Stimulated activated CD8-positive, alpha-beta memory T cell treated with anti-CD3 and anti-CD28 coated beads, Interleukin-4, amount 100 ng/mL, for 48 hours (primary cell): ENCODE measurements at places on chromosomes 12 and 14.

- DNase-seq, result no peak
These were observed 246.3 kb downstream of the RGS6 start for GRCh38 chr14:72178517-72178916.

DNA sequence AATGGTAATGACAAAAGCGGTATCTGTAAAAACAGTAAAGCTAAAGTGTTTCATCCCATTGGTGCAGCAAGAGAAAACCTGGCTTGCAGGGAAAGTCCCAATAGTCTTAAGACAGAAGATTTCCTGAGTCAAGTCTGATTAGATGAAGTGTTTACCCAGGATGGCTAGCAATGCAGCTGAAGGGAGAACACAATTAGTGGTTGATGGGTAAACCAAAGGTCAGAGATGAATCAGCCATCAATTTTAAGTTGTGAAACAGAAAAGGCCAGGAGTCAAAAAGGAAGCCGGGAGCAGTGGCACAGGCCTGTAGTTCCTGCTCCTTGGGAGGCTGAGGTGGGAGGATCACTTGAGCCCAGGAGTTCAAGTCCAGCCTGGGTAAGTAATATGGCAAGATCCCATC, 52.6 kb downstream of the SEC23A start:
- DNase-seq, result no peak

DNA sequence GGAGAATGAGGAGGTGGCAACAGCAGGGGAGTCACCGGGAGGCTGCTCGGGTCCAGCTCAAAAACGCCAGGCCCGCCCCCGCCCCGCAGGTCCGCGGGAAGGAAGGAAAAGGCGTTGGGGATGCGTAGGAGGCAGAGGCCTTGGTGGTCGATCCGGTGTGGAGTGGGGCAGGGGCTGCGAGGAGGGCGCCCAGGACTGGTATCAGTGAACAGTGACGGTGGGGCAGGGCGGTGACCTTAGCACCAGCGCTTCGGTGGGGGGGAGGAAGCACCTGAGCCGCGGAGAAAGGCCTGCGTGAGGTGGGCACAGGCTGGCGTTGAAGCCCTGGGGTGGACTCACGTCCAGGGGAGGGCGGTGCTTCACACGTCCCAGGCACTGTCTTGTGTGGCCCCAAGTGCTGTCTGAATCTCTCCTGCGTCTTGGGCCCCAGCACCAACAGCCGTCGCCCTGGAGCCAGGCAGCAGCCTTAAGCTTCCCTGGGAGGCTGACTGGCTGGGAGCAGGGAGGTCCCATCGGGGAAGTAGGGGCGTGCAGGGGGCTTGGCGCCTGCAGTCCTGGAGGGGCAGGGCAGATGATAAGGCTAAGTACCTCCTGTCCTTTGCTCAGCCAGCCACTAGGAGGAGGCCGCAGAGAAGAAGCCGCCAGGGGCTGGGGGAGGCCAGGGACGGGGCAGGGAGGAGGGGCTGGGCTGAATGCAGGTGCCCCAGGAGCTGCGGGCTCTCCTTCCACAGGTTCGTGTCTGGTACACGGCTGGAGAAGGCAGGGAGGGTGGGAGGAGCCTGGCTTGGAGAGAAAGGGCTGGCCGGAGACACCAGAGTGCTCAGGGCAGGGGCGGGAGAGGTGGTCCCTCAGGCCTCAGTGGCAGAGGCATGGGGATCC, 26.5 kb downstream of the ZBTB42 start:
- peak; percentile 65 for DNase-seq

DNA sequence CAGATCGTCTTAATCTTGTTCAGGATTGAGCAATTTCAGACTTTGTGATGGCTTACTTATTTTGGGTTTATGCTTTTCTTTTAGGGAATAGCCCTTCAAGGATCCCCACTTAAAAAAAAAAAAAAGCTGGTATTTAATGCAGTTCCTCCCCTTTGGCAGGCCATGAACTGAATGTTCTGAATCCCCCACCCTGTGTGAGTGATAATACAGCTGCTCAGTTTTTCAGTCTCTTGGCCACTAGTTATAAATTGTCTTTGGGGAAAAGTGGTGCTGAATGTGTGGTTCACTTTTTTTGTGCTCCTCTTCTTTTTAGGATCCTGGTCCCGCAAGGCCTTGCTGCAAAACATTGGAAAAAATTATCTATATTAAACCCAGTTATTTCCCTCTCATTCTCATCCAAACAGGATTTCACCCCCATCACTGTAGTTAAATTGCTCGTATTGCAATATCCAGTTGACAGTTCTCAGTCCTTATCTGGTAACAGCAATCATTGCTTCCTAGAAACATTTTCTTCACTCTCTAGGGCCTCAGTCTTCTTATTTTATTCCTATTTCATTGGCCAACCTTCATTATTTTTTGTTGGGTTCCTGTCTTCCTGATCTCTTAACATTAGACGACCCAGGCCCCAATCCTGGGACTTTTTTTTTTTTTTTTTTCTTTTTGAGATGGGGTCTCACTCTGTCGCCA, 73.1 kb upstream of the PAWR start:
- DNase-seq, result no peak

DNA sequence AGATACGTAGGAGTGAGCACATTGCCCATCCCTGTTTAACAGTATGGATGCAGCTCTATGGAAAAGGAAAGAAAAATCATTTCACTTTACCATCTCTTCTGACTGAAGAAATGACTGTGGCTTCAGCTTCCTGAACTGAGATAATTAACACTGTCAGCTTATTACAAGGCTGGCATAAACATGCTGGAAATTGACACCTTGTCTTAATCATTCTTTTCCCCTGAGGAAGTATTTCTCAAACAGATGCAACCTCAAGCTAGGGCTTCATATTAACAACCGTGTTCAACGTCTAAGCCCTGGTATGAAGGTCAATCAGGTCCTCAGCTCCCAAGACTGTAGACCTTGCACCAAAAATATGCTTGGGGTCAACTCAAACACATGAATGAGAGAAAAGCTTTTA, 25.0 kb downstream of the RERG start:
- DNase-seq, result no peak

DNA sequence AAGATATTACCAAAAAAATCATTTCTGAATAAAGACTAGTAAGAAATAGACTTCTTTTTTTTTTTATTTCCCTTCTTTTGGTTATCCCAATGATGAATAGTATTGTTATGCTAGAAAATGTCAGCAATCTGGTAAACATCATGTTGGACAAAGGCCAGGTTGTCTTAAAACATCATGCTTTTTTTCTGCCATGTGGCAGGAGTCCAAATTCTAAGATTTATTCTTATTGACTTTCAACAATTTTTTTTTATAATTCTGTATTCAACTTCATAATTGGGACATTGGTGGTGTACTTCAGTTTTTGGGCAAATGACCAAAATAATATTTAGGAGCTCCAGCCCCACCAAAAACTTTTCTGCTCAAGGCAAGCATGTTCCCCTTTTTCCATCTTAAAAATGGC, 10.5 kb downstream of the DCN start:
- DNase-seq, result no peak

GRCh38 chr12:27965411-27965810, 7.1 kb downstream of the PTHLH start:
- DNase-seq, result no peak

- DNase-seq, result no peak
These were observed 59.6 kb downstream of the PRKCH start for GRCh38 chr14:61380984-61381383.

GRCh38 chr12:57611827-57612710, 834 bp downstream of the ARHGEF25 start:
- no peak for DNase-seq

GRCh38 chr14:106024983-106025604, 498.7 kb downstream of the TMEM121 start:
- DNase-seq, result peak; percentile 52

DNA sequence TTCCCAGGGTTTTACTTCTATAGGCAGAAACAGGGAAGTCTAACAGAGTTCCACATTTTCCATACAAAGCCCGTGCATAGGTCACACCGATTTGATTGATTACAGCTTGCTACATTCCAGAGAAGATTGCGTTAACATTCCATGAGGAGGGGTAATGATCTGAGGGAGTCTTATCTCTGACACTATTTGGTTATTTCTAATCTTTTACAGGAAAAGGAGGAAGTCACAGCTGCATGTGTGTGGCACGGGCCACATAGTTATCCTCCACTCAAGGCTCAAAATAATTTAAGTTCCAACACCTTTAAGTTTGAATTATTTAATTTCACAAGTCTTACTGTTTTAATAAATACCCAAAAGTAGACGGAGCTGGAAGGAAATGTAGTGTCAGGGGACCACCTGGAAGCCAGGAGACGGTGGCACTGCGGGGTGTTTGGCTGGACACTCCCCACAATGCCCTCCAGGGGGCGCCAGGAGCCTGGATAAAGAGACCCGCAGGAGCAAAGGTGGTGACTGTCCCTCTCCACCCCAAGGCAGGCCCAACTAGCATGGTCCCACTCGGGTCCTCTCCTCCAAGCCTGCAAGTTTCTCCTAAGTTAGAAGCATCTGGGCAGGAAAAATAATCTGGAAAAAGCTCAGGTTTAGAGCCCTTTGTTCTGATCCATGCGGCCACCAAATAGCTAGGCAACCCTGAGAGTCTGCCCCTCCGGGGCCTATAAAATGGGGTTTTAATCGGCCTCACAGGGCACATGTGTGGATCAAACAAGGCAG, 20.2 kb downstream of the KRT8 start:
- peak; percentile 93 for DNase-seq

DNA sequence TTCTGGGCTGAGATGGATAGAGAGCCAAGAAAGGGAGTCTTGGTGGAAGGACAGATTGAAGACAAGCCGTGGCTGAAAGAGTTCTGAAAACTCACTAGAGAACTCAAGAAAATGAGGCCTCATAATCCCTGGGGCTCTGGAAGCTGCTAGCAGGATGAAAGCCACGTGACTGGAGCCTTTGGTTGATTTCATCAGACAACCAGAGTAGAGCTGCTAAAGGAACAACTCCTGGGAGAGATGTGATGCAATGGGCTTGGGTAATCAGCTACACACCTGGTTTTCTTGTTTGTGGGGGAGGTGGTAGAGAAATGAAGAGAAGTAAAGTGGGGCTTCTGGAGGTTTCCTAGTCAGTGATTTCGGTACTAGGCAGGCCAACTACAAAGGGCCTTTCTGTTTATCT, 13.4 kb downstream of the CSRNP2 start:
- DNase-seq, result no peak

GRCh38 chr14:22386924-22387775, 201.9 kb downstream of the DAD1 start:
- no peak for DNase-seq

DNA sequence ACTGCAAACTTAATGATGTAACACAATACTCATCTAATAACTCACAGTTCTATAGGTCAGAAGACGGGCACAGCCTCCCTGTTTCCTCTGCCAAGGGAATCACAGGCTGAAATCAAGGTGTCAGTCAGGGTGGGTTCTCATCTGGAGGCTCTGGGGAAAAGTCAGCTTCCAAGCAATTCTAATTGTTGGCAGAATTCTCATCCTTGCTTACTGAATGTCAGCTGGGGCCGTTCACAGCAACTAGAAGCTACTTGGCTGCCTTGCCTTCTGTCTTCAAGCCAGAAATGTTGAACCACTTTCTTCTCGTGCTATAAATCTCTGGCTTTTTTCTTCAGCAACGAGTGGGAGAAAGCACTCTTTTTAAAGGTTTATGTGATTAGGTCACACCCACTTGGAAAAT, 80.1 kb upstream of the PDZRN4 start:
- no peak for DNase-seq

DNA sequence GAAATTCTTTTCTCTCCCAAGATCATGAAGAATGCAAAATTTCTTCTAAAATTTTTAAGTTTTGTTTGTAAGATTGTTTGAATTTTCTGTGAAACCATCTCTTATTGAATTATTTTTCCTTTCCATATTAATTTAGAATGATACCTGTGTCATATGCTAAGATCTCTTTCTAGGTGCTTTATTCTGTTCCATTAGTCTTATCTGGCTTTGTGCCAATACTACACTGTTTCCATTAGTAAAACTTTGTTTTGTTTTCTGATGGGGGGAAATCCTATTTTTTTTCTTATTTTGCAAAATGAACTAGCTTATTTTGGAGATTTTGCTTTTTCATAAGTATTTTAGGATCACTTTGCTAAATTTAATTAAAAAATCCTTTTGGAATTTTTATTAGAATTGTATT, 193.9 kb downstream of the FUT8 start:
- DNase-seq, result no peak

GRCh38 chr12:98736352-98737321, 91.5 kb downstream of the APAF1 start:
- DNase-seq, result no peak

GRCh38 chr12:76536546-76536945, 23.0 kb downstream of the OSBPL8 start:
- DNase-seq, result no peak

DNA sequence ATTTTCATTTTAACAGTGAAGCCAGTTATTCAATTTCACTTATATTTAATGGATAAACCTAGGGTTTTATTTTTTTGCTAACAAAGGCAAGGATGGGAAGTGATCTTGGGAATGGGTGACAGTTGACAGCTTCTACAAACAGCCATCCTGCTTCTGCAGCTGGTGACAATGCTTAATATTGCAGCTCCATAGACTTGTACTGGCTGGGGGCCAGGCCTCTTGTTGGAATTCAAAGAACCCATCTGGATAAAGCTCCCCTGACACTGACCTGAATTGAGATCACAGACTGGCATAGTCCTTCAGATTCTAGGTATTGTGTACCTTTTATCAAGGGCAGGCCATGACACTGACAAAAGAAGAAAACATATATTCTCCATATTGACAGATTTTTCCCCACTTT, 664.6 kb upstream of the FOXG1 start:
- DNase-seq, result no peak

DNA sequence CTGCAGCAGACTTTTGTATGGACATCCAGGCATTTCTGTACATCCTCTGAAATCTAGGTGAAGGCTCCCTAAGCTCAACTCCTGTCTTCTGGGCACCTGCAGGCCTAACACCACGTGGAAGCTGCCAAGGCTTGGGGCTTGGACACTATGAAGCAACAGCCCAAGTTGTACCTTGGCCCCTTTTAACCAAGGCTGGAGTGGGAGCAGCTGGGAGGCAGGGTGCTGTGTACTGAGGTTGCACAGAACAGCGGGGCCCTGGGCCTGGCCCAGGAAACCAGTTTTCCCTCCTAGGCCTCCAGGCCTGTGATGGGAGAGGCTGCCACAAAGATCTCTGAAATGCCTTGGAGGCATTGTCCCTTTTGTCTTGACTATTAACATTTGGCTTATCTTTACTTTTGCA, 214.4 kb upstream of the LRIG3 start:
- DNase-seq, result no peak

GRCh38 chr12:80517655-80518054, 73.6 kb downstream of the PTPRQ start:
- DNase-seq, result no peak
